ENCODE measurements at places on chromosomes 3 and 15. TPM values are rescaled to one million over a fixed set of nuclear protein-coding genes. Genes with fewer than 3 reads are reported as not detected.

NMNAT3 gene
- total RNA-seq: 1.2 TPM

CASR gene
- total RNA-seq: not detected

SLC27A2 gene
- total RNA-seq: 24.3 TPM

ZNF80 gene
- not detected for total RNA-seq

STRC gene
- total RNA-seq: 0.09 TPM

SLC38A3 gene
- not detected for total RNA-seq

PLOD2 gene
- 114 TPM for total RNA-seq

TMCO5A gene
- total RNA-seq: not detected

SLC22A13 gene
- not detected for total RNA-seq

HRG gene
- not detected for total RNA-seq

MUC20 gene
- 0.59 TPM for total RNA-seq

LTK gene
- 0.06 TPM for total RNA-seq

CACNA2D2 gene
- total RNA-seq: 0.42 TPM

NDUFAF3 gene
- 61.7 TPM for total RNA-seq

CPLX3 gene
- not detected for total RNA-seq

KIF7 gene
- total RNA-seq: 4.9 TPM

LRTM1 gene
- total RNA-seq: not detected

STAB1 gene
- not detected for total RNA-seq

DET1 gene
- total RNA-seq: 6.2 TPM

SATB1 gene
- 0.09 TPM for total RNA-seq

TM4SF18 gene
- 44.7 TPM for total RNA-seq

DZIP1L gene
- 6.8 TPM for total RNA-seq

POTEB3 gene
- total RNA-seq: not detected

HRH1 gene
- 9.5 TPM for total RNA-seq

ONECUT1 gene
- 0.10 TPM for total RNA-seq

MRPL46 gene
- 63.6 TPM for total RNA-seq

GOLGA8O gene
- total RNA-seq: 0.19 TPM

TRIM71 gene
- not detected for total RNA-seq

RBPMS2 gene
- total RNA-seq: 8.4 TPM

C3orf38 gene
- 18.2 TPM for total RNA-seq

CLSTN2 gene
- 0.06 TPM for total RNA-seq

XIRP1 gene
- total RNA-seq: 0.07 TPM

SLC49A4 gene
- total RNA-seq: 9.7 TPM

HHLA2 gene
- 0.08 TPM for total RNA-seq

CHST2 gene
- 0.81 TPM for total RNA-seq

CLDN16 gene
- total RNA-seq: 0.06 TPM

SCN5A gene
- 1.3 TPM for total RNA-seq

MYRIP gene
- total RNA-seq: not detected

CRABP1 gene
- 1.0 TPM for total RNA-seq

NANOGP8 gene
- not detected for total RNA-seq

PAK6 gene
- total RNA-seq: 0.14 TPM

GHSR gene
- total RNA-seq: not detected

GOLGA8Q gene
- total RNA-seq: 0.08 TPM

FBLN2 gene
- total RNA-seq: 1.5 TPM

ADAMTS7 gene
- 3.4 TPM for total RNA-seq

JMJD7 gene
- total RNA-seq: 3.1 TPM

RARB gene
- total RNA-seq: 6.6 TPM

BMF gene
- total RNA-seq: 1.8 TPM

DISP2 gene
- total RNA-seq: 1.1 TPM

ANKUB1 gene
- not detected for total RNA-seq

GUCA1C gene
- total RNA-seq: not detected

CHRFAM7A gene
- 4.9 TPM for total RNA-seq

CHP1 gene
- 62.3 TPM for total RNA-seq

PROS1 gene
- total RNA-seq: 9.9 TPM

FOXB1 gene
- total RNA-seq: not detected

KCNMB2 gene
- total RNA-seq: not detected

GP9 gene
- total RNA-seq: not detected

Measured in A549 treated with DMSO at 1 μM for 4 hours (cell line).